ENCODE measurements at places on chromosomes 11 and 22. TPM values are rescaled to one million over a fixed set of nuclear protein-coding genes. Genes with fewer than 3 reads are reported as not detected.

DNA sequence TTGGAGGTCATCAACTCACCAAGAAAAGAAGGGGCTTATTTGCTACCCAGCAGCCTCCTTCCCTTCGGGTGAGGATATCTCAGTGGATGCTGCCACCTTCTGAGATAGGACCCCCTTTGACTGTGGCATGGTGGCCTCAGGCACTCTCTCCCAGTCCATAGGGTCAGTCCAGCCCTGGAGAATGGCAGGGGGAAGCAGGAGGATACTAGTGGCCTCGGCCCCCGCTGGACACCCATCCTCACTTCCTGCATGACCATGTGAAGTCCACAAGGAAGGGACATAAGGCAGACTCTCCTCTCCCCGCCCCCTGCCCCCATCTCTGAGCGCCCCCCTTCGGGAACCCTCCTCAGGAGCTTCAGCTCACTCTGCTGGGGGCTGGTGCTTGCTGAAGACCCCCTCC is 24.4 kb downstream of the TPBGL start:
- no peak for DNase-seq

DNA sequence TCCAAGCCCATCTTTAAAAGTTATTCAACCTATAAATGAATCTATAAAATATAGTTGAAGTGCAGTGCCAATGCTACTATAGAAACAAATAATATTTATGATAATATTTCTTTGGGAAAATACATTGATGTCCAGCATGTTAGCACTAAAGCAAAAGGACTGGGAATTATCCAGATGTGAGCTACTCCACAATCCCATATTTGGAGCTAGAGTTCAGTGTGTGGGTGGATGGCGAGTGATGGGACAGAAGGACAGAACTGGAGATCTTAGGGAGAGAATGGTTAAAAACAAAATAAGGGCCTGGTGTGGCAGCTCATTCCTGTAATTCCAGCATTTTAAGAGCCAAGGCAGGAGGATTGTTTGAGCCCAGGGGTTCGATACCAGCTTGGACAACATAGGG is 216.8 kb downstream of the TMEM135 start:
- DNase-seq: no peak

- no peak for DNase-seq
These were observed 7.3 kb upstream of the MYEOV start for GRCh38 chr11:69286374-69287371.

DNA sequence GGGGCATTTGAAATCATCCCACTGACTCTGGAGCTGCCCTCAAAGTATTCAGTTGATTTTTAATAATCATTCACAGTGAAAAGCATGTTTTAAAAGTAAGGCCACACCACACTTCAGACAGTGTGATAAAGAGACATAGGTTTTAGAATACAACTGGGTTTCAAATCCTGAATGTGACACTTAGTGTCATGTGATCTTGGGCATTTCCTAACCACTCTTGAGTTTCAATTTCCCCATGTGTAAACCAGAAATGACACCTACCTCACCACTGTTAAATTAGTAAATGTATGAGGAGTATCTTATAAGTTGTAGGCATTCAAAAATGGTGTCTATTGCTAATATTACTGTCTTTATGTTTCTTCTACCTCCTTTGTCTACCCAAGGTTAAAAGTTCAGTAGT is 5.4 kb downstream of the TMEM123 start:
- DNase-seq: no peak

The TIMM10 gene
- 63.1 TPM for polyA plus RNA-seq

The P2RY2 gene
- 4.1 TPM for polyA plus RNA-seq

The C11orf97 gene
- polyA plus RNA-seq: not detected

The PVALB gene
- polyA plus RNA-seq: not detected
